K562 (cell line): ENCODE measurements at places on chromosomes 2 and 18. TPM values are rescaled to one million over a fixed set of nuclear protein-coding genes. Genes with fewer than 3 reads are reported as not detected.
A peak's percentile ranks its signal among the peaks of the same experiment; 100 is the strongest.

The ABI2 gene
- 10.8 and 12.2 TPM in 2 replicates for polyA plus RNA-seq

DNA sequence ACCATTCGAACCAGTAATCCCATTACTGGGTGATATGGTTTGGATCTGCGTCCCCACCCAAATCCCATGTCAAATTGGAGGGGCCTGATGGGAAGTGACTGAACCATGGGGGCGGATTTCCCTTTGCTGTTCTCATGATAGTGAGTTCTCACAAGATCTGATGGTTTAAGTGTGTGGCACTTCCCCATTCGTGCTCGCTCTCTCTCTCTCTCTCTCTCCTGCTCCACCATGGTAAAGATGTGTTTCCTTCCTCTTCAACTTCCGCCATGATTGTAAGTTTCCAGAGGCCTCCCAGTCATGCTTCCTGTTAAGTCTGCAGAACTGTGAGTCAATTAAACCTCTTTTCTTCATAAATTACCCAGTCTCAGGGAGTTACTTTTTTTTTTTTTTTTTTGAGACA is 62.6 kb downstream of the NBAS start:
- no peak for DNase-seq

The DSC2 gene
- 3.8 and 4.7 TPM in 2 replicates for polyA plus RNA-seq

DNA sequence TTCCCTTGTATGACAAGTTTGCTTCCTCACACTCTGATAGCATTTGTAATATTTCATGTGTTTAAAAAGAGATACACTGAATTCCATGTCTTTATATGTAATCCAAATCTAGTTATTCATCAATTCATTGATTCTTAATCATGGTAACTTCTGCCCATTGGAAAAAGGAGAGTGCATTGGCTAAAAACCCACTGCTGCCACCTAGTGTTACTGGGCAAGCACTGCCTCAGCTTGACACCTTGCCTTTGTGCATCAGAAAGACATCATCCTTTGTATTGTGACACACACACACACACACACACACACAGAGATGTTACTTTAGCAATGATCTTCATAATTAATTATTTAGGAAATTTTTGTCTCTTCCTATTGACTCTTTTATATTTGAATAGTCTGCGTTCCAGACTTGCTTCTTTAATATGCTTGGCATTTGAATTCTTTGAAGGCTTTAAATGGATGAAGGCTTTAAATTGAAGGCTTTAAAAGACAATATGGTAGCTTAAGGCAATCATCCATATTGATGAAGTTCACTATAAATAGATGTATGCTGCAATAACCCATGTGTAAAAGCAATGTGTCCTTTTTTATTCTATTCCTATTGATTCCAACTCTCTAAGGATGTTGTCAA is 414.2 kb upstream of the CHST9 start:
- DNase-seq, result peak; percentile 53

- no peak for DNase-seq
Measured at GRCh38 chr2:148877403-148877740, 2.3 kb downstream of the KIF5C start.

DNA sequence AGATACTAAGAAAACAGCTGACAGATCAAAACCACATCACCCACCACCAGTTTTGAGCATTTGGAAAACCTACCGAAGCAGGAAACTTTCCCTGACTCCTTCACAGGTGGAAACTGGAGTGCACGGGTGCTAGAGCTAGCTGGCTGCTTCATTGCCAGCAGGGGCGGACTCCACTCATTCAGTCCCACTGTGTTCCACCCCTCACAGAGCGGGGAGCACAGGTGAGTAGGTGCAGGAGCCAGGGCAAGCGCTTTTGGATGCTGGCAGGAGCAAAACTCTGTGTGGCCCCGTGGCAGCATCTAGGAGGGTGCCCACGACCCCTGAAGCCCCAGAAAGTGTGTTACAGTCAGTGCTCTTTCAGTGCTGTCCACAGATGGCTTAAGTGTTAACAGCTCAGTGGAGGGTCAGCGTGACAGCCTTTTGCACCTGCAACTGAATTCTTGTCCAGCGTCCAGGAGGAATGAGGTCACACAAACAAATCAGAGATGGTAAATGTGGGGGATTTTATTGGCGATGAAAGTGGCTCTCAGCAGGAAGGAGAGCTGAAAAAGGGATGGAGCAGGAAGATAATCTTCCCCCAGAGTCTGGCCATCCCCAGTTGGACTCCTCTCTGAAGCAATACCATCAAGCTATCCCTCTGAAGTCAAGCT is 71.1 kb downstream of the TMEM163 start:
- no peak for DNase-seq

DNA sequence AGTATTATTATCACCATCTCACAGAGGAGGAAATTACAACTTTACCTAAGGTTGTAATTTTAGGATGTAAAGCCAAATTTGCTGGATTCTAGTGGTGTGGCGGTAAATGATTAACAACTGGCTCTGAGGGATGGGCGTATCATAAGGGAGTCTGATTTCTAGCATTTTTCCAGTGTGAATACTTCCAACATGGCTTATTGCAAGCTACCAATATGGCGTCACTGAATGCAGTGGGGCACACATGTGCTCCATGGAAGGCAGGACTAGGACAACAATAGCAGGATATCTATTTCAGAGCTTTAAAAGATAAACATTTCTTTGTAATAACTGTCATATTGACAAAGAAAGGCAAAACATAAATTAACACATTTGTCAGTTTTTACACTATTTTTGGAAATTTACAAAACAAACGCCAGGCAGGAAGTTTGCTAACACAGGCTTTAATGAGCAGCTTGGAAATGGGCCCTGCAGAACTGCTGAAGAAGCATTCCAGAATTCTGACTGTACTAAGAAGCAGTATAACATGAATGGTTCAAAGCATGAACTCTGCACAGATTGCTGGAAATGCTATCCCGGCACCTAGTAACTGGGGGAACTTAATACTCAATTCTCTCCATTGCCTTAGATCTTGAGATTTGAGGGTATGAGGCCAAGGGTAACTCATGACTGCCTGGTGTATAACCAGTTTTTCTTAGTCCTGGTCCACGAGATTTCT is 439.3 kb upstream of the MAP2 start:
- no peak for DNase-seq

The NTSR2 gene
- polyA plus RNA-seq, result not detected in 2 replicates

The GCKR gene
- polyA plus RNA-seq, result 0.57 and 1.4 TPM in 2 replicates

DNA sequence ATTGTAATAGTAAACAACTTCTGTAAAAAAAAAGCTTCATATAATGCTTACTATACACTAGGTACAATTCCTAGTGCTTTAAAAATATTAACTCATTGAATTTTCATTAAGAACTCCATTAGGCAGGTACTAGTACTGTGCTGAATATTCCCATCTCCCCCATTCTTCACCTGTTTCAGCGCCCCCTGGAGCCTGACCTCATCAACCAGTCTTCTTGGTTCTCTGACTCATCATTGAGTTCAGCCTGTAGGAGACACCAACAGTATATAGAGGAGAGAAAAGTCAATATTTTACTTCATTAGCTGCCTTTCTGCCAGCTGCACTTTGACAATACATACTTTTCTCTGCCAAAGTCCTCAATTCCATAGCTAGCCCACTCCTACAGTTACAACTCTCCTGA is 1009.9 kb upstream of the KLHL29 start:
- no peak for DNase-seq

DNA sequence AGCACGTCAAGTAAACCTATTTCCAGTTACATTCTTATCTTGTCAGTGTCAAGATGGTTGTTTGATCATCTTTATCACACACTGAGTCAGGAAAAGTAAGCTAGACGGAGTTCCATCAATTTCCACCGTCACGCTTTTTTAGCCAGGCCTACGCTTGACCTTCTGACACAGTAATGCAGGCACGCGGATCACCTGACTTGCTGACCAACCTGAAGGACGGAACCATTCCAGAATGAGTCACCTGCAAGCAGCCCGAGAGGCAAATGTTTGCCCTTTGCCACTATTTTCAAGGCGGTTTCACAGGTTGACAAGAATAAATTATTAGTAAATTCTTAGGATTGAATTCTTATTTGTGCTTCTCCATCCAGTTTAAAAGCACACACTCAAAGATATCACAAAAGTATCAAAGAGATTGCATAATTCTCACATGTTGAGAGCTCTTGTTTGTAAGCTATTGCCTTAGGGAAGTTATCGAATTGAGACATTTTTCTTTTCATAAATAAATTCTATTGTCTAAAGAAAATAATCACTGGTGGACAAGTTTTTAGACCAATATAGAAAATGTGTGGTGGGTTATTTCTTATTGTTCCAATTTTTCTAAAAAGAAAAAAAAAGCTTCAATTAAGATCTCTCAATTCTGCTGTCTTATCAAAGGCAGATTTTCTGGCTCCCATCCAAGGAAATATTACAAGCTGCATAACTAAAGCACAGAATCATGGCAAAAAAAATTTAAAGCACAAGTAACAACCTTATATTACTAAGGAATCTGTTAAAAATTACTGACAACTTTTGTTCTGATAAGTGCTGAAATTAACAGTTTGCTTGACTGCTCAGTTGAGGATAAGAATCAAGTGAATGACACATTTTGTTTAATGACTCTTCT is 31.9 kb downstream of the UXS1 start:
- no peak for DNase-seq

DNA sequence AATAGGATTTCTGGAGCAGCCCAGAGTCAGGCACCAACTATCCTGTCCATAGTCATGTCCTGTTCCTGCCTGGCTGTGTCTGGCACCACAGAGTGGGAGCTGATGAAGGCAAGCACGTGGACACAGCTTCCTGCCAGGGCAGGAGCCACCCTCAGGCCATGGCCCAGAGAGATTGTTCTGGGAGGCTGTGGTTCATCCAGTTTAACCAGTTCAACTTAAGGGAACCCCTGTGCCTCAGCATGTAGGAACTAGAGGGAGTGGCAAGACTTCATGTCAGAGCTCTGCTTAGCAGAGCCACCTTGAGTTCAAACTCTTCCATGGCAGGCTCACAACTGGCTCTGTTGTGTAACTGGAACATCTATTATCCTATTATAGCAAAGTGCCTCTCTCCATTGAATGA is 73.2 kb upstream of the NCKAP5 start:
- DNase-seq, result no peak

The LIMS1 gene
- polyA plus RNA-seq, result 59.6 and 66.6 TPM in 2 replicates

- no peak for DNase-seq
Measured at GRCh38 chr2:84894131-84894586, 11.3 kb upstream of the TMSB10 start.

DNA sequence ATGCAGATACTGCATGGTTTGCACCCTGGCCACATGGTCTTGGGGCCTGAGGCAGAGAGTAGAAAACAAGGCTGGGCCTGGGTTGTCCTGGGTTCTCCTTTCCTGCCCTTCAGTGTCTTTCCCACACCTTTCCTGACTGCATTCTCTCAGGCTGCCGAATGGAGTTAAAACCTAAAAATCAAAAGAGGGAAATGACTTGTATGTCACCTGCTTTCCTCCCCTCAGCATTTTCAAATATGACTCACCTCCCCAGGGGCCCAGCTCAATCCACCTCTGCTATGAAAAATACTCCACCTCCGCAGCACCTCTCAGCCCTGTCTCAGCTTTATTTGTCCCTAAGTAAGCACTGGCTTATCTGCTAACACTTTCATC is 457.8 kb upstream of the MEX3C start:
- DNase-seq, result no peak

The SKA1 gene
- 41.9 and 46.0 TPM in 2 replicates for polyA plus RNA-seq

DNA sequence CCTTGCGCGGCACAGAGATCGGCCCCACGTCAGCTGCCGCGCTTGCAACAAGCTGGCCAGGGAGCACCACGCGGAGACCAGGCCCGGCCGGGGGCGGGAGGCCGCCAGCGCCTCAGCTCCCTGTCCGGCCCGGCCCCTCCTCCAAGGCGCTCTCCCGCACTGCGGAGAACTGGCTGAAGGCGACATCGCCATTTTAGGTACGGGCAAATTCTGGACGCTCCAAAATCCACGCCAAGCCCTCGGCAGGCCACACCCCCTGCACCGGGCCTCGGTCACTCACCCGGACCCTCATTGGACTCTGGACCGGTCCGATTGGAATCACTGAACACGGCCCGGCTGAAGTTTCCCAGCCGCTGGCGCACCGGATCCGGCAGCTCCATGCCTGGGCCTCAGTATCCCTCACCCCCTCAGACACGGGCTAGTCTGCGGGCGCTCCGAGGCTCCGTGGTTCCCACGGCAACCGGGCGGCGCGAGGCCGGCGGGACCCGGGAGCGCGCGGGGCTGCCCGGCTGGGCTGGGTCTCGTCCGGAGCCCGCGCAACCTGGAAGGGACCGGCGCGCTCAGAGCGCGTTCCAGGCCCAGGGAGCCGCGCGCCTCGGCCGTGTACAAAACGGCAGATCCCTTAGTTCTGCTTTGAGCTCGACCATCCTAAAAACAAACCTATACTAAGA is at the start of gene TMEM17:
TMEM17 (minus strand) TSS at position 446 of the 671 bp plus-strand sequence; CDS start at position 380, 66 bp downstream.
- peak; percentile 87 for DNase-seq

DNA sequence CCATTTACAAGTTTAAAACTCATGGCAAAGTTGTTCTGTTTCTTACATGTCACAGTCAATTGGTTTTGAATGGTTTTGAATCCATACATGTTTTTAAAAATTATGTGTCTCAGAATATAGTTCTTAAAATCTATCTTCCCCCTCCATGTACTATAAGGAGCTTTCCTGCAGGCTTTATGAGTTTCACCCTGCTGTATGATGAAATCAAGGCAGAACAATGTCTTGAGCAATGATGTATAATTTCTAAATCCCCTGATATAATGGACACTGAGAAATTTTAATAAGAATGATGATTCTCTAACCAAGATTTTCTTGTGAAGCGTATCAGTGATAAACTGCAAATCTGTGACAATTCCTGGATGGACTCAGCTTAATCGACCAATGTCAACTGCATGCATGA is 10.6 kb upstream of the ZNF516 start:
- no peak for DNase-seq

DNA sequence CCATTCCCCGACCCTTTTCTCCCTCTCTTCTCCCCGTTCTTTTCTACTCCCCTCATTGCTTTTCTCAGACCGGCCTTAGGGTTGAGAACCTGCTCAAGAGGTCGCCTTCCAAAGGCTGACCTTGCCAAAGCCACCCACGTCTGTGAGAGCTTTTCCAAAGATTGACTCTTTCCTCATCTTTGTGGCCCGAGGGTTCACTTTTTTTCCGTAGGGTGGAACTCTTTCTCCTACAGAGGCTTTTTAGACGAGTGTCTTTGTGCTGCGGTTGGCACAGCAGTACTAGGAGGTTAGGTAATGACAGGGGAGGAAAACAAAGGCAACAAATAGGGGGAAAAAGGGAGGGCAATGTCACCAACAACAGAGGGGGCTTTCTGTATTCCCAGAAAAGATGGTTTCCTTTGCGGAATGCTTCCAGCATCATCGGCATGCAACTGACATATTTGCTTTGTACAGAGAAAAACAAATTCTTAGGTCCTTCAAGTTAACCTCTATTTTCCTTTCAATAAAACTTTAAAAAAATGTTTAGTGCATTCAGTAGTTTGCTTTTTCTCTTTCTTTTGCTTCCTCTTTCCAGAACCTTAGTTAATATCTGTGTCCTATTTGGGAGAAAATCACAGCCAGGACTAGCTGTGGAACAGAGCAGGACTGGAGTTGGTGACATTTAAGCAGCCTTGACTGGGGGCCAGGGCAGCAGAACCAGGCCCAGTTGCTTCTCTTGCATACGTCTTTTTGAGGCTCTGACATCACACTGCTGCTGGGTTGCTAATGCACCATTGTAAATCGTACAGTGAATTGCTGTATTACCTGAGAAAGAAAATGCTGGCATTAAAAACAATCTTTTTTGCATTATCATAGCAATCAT is 188.1 kb upstream of the FANCL start:
- DNase-seq, result no peak
